ENCODE measurements at places on chromosomes 4 and X.

GRCh38 chr4:22987870-22988269 lies 295.1 kb downstream of the GBA3 start:
- no peak for DNase-seq

- DNase-seq, result no peak
Measured at GRCh38 chr4:102439236-102439614, 61.9 kb upstream of the NFKB1 start.

- DNase-seq, result no peak
Measured at GRCh38 chrX:112391313-112391712, 288.4 kb downstream of the LHFPL1 start.

DNA sequence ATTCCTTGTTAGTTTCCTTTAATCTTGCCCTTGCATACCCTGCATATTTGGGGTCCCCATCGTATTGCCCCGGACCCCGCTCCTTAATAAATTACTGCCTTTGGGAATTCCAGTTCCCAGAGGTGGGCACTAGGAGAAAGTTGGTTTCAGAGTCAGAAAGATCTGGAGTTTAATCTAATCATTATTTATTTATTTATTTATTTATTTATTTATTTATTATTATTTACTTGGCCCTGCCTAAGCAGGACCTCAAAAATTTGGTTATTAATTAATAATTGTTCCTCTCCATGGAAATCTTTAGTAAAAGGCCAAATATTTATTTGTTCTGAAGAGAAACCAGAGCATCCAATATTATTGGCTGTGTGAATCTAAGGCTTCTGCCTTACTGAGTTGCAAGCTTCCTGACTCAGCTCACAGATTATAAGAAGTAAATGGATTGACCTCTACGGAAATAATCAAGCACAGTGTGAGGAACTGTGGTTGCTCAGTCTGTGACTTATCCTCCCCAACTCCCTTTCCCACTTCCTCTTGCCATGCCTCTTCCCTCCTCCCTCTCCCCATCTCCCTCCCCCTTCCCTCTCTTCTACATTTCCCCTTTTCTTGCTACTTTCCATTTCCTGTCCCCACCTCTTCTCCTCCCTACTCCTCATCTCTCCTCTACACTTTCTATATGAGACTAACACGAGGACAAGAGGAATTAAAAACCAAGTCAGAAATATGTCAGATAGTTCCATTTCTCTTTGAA lies 61.5 kb upstream of the AP1S2 start:
- no peak for DNase-seq

GRCh38 chr4:1975391-1975801 lies 33.4 kb downstream of the NELFA start:
- DNase-seq, result no peak

DNA sequence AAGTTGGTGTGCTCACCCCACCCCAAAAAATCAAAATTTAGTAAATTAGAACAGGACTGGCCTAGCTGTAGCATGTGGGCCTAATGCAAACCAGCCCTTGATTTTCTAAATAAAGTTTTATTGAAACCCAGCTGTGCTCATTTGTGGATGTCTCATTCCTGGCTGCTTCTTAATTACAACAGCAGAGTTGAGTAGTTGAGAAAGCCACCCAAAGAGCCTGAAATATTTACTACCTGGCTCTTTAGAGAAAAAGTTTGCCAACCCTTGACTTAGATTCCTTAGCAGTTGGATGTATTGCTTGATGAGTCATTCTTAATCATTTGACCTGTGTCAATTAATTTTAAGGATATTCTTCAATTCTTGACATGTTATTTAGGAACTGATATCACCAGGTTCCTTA lies 168.3 kb upstream of the PUDP start:
- no peak for DNase-seq

- DNase-seq, result no peak
Measured at GRCh38 chrX:41932885-41933284, 9.5 kb upstream of the CASK start.

GRCh38 chr4:37439809-37440474 lies 195.4 kb downstream of the NWD2 start:
- DNase-seq, result no peak

GRCh38 chr4:147354237-147354636 lies 126.7 kb upstream of the EDNRA start:
- no peak for DNase-seq

DNA sequence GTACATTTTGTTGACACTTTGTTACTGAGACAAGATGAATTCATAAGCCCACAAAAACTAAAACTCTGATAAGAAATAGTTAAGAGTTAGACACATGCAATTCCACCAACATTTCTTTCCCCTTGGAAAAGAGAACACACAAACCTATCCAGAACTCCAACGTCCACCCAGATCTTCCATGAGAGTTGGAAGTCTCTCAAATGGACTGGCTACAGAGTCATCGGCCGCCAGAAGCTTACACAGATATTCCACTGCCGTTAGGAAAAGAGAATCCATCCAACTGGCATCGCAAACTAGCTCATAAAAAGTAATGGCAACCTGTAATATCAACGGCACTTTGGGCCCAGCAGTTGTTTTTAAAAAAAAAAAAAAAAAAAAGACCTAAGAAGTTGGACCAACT lies 114.7 kb downstream of the PRKX start:
- DNase-seq, result no peak

DNA sequence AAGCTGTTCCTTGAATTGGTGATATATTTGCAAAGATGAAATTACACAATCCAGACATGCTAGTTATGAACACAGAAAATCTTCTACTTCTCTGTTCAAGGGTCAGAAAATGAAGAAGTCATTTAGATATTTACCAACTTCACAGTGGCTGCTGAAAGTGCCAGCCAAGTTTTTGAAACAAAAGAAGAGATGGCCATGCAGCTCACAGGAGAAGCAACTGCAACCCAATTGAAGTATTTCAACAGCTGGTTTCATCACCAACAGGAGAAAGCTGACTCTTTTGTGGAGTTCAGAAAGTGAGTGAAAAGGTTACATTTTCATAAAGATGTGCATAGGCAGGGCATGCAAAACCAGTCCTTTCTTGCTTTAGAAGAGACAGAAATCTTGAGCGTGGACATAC lies 70.1 kb upstream of the LSM6 start:
- DNase-seq, result no peak

- no peak for DNase-seq
Measured at GRCh38 chr4:40367451-40367850, 32.3 kb downstream of the CHRNA9 start.

GRCh38 chr4:19158107-19158809 lies 1093.4 kb upstream of the SLIT2 start:
- DNase-seq, result no peak

DNA sequence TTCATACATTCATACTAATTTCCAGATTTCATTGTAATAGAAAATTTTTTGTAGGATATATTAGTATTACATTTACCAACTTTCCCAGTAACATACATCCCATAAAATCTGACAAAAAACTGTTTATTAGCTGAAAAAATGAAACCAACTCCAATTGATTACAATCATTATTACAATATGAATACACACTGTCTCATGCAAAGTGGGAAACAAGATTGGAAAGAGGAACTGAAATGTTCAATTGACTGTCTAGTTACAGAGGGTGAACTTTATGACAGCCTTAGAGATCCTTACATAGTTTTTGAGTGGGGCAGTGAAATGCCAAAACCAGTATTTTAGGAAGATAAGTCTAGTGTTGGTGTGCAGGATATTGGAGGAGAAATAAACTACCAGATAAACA lies 2.3 kb upstream of the AMBN start:
- DNase-seq, result no peak

DNA sequence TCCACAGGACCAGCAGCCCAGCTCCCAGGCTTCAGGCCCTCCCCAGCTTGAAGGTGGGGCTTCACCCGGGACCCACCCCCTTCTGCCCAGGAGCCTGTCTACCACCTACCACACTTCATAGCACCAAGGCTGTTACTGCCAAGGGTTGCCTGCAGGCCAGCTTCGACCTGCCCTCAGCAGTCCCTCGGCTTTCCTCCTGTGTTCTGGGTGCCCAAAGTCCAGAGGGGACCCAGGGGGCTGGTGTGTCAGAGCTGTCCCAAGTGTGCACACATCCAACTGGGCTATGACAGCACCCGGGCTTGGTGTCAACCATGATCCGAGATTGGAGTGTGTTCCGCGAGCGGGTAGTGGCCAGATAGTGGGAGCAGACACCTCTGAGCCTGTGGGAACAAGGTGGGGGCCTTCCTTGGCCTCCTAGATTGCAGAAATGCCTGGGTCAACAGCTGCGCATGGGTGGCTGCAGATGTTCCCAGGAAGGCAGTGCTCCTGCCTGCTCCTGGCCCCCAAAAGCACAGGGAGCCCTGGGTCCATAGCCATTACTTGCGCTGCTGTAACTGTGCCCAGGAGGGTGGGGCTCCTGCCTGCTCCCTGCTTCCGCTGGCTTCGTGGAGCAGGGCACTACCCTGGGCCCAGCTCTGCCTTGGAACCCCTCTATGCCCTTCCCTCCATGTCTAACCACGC lies 16.8 kb downstream of the SULT1B1 start:
- peak; percentile 73 for DNase-seq

GRCh38 chr4:166816890-166817289 lies 417.4 kb downstream of the SPOCK3 start:
- DNase-seq, result no peak

DNA sequence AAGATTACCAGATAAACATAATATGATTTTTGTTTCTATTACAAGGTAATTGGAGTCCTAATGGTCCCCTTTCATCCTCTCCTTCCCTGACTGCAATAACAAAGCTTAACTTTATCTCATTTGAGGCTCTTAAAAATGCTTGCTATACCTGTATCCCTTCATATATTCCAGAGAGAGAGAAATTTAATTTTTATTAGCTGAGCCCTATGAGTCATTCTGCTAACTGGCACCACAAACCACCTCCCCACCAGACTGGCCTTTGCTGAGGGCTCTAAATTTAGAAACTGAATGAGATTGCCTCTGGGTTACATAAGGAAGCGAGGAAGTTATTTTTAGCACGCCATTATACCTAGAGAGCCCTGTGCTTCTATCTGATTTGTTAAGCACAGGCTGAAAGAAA lies 27.4 kb downstream of the CBLL2 start:
- no peak for DNase-seq
